Esophagus squamous epithelium (tissue), 5 donors: ENCODE measurements at places on chromosomes 5 and 9.
A peak's percentile ranks its signal among the peaks of the same experiment; 100 is the strongest.

DNA sequence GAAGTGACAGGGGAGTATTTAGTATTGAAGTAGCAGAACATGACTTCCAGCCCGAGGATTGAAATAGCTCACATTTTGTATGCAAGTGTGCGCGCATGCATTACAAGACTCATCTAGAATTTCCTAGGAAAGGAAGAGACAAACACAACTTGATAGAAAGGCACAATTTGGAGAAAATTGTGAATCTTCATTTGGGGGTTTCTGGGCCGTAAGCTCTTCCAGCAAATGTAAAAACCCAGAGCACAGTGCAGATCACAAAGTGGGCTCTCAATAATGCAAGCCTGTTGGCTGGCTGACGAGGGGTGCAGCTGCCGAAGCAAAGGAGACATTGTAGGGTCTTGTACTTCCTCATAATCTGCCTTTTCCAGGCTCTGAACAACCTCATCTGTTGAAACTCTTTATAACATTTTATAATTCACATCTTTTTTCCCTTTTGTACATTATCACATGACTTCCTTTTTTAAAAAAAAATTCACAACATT is 109.0 kb downstream of the BAAT start:
- DNase-seq: no peak

GRCh38 chr9:85631809-85632208 is 109.9 kb downstream of the AGTPBP1 start:
- DNase-seq: no peak

GRCh38 chr9:121483049-121483448 is 16.6 kb downstream of the GGTA1 start:
- DNase-seq: no peak

DNA sequence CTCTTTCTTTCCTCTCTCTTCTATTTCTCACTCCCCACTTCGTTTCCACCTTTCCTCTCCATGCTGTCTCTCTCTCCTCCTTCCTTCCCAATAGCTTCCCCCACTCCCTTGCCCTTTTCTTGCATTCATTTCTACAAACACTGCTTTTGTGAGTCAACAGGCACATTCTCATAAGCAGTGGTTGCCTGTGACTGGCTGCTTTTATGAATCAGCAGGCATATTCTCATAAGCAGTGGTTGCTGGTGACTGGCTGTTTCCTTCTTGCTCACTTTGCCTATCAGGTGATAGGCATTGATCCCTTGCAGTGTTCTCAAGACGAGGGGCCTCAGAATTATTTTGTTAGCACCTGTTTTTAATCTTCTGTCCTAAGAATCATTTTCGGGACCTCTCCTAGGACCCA is 116.1 kb upstream of the ACTBL2 start:
- no peak for DNase-seq

DNA sequence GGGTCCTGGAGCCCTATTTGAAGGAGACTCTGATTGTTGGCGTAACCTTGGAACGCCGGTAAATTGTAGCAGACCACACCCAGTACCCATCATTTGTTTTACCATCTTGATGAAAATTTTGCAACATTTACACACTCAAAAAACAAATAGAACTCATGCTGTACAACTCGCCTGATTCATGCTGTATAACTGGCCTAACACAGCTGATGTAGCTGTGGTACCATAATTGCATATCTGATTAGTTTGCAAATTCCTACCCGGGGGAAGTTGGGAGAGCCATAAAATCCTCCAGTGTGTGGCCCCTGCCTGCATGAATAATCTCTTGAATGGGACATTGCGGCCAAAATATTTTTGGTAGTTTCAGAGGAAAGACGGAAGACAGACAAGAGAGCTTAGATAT is 9.7 kb downstream of the NIPAL4 start:
- no peak for DNase-seq

GRCh38 chr9:18382243-18382642 is 91.7 kb upstream of the ADAMTSL1 start:
- no peak for DNase-seq

DNA sequence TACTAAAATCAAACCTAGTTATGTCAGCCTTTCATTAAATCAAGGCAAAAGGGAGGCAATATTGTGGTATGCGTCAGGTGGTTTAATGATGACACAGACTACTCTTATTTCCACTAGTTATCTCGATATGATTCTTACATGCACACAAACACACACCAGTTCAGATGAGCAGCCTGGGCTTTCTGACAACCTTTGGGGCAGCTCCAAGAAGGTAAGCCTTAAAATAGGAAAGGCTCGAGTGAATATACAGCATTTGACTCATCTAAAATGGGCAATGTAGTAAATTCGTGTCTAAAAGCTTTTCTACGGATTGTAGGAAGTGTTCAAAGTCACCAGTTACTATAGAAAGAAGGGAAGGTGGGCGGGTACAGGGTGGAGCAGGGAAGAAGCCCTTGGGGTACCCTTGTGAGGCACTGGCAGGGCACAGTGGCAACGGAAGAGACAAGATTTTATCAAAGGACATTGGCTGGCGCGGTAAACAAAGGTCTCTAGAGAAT is 1.9 kb downstream of the ANKH start:
- DNase-seq: no peak

GRCh38 chr9:137446851-137447471 is 5.8 kb upstream of the ENTPD8 start:
- no peak for DNase-seq

GRCh38 chr5:179827680-179828079 is 7.0 kb downstream of the SQSTM1 start:
- no peak for DNase-seq

DNA sequence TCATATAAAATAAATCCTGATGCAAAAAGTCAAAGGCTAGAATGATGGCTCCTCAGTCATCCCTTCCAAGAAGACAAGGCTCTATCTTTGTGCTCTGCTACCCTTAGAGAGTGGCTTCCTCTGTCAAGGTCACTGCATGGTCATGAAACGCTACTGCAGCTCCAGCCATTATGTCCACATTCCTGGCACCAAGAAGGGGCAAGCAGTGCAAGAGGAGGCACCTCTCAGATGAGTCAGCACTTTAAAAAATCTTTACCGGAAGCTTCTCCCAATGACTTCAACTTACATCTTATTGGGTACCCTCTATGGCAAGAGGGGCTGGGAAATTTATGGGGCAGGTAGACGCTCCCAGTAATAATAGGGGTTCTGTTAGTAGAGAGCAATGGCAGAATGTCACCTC is 129.5 kb upstream of the CPEB4 start:
- DNase-seq: no peak

DNA sequence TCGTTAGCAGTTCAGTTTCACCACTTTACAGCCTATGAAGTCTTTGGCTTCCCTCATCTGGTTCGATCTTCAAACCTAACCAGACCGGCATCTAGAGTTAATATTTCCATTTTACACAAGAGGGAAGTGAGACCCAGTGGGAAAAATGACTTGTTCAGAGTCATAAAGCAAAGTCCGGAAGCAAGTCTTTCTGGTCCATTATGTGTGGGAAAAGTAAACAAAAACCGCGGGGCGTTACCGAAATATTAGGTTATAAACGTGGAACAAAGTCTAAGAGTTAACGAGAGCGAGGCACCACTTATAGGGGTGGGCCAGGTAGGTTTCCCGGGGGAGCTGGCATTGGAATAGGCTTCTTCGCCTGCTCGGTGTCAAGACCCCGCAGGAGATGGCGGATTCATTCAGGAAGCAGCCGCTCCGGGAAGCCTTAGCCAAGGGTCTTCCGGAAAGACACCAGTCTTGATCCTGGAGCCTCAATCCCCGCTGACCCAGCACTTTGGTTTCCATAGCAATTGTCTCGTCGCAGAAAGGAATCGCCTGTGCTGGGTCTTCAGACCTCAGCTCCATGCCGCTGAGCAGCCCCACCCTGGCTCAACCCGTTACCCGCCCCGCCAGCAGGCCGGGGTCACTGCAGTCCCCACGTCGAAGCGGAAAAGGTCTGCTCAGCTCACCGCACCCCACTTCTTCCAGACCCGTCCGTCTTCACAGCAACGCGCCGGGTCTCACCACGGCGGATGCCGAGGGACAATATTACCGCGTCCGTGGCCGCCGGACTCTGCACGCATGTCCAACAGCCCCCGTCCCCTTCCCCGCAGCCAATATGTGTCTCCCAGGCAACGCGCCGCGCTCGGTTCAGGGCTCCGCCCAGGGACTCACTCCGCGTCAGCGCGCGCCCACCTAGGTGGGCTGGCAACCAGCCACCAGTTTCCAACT is at the start of gene C5orf52:
Gene C5orf52 (plus strand): TSS at position 872 of the 930 bp plus-strand sequence. CDS start 82 bp downstream, outside the sequence.
- no peak for DNase-seq

DNA sequence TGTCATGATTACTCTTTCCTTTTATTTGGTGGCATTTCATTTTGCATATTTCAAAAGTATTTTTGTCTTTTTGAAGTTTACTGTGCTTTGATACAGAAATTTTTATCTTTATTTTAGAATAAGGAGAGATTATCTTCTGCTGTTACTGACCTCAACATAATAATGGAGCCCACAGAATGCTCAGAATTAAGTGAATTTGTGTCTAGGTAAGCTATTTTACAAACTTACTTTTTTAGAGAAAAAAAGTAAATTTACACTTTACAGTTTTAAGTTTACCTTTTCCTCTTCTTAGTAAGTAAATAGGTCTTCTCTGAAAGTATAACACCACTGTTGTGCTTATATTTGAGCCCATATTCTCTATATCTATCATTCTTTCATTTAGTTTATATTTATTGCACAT is 19.8 kb downstream of the CENPP start:
- DNase-seq: no peak

- no peak for DNase-seq
Measured at GRCh38 chr5:17398431-17398830, 99.6 kb upstream of the TAF11L2 start.

- peak; percentile 33 for DNase-seq
Measured at GRCh38 chr9:128786681-128787601, at the start of gene TBC1D13. Gene TBC1D13 (plus strand): TSS chr9:128787253. CDS start chr9:128787354, 101 bp downstream.

DNA sequence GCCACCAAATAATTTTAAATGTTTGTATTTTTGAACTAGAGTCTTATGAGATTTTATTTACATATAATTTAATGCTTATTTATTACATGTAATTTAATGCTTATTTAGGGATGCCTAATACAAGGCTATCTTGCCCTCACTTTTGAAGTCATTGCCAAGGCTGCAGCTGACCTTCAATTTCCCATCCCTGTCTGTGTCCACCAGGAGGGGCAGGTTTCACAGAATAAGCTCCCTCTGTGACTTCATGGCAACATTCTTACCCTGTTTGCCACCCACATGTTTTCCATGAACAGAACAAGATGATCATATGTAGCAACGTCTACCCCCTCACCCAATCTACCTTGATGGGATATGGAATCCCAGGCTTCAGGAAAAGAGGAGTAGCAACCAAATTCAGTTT is 27.0 kb downstream of the C5 start:
- no peak for DNase-seq

DNA sequence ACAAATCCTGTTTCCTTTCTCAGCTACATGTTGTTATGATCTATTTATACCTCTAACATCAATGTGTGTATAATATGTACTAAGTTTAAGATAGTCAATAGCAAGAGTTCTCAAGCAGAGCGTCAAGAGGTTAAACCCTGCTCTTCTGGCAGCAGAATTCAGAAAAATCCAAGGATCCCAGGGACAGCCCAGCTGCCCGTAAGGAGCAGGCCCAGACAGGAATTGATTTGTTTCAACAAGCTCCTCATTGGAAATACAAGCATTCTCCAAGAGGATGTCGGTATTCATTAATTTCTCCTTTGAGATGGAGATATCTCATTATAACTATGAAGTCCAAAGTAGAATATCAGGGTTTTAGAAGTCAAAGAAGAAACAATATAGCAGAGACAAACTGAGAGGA is 14.9 kb downstream of the EFNA5 start:
- no peak for DNase-seq

GRCh38 chr9:134044944-134045343 is 19.7 kb downstream of the BRD3OS start:
- no peak for DNase-seq

DNA sequence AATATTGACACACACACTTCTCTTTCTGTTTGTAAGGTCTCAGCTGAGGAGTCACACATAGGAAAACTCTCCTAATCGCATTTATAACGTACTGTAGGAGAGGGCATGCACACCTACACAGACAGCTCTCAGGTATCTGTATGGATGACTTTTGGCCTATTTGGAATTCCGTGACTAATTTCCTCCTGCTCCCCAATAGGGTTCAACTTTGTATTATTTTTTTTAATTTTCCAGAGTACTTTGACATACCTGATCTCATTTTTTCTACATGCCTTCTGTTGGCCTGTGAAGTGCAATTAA is 195.9 kb downstream of the ARHGAP26 start:
- no peak for DNase-seq

DNA sequence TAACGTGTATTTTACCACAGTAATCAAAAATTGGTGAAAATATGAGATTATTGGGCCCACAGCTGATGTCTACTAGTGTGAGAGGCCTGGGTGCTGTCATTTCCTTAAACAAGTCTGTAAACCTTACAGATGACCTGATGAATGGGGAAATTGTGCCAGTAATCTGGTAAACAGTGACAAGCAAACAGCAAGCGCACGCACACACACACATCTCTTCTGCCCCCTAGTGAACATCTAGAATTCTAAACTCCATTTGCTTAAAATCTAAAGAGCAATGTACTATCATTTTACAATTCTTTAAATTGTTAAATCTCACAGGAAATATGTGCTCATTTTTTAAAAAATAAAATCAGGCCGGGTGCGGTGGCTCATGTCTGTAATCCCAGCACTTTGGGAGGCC is 7.5 kb upstream of the RAPGEF1 start:
- no peak for DNase-seq

DNA sequence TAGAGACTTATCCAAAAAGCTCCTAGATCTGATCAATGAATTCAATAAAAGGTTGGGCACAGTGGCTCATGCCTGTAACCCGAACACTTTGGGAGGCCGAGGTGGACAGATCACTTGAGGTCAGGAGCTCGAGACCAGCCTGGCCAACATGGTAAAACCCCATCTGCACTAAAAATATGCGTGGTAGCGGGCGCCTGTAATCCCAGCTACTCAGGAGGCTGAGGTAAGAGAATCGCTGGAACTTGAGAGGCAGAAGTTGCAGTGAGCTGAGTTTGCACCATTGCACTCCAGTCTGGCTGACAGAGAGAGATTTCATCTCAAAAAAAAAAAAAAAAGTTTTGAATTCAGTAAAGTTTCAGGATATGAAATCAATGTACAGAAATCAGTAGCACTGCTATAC is 20.0 kb downstream of the DCTN4 start:
- no peak for DNase-seq

- DNase-seq: no peak
Measured at GRCh38 chr9:91720313-91720712, 229.7 kb downstream of the ROR2 start.

DNA sequence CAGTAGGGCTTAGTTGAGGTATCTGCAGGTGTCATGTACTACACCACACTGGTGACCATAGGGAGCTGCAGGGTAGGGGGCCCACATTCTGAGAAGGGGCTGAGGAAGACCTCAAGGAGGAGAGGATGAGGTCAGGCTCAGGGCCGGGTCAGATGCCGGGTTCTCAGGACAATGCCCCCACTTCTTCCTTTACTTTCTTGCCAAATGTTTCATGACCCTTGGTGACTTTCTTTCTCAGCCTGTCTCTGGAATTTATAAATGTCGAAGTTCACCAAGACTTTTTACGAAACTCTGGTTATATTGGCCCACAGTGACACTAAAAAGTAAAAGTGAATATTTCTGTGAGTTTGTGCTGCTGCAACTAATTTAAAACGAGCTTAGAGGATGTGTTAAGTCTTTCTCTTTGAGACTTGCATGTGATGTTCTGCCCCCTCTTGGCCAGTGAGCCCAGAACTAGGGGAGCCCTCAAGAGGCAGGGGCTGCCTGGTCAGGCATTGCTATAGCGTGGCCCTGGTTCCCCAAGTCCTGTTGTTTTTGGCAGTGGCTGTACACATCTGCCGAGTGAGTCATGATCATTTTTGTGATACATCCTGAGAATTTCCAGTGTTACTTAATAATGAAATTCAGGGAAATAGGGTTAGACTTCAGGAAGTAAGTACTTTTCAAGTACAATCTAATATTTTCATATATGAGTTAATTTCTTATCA is 11.2 kb downstream of the ACO1 start:
- DNase-seq: no peak
